GM12864 (cell line): ENCODE measurements at places on chromosomes 6 and 20.

- DNase-seq, result no peak
Observed at GRCh38 chr6:108179741-108180140, 13.9 kb downstream of the NR2E1 start.

DNA sequence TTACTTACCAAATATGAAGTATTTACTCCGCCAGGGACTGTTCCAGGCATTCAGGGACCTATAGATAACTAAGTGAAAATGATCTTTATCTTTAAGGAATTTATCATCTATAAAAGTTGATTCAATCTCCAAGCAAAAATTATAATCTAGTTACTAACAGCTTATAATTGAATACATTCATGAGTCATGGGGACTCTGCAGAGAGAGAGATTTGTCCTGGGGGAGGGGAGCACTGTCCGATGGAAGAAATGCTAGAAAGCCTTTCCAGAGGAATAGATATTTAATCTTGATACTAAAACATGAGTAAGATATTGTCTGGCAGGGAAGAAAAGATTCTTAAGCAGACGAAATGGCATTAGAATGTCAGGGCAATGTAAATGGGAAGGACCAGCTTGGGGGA is 139.3 kb downstream of the CD164 start:
- no peak for DNase-seq

GRCh38 chr20:47557791-47558190 is 56.1 kb downstream of the NCOA3 start:
- DNase-seq, result no peak

- DNase-seq, result no peak
Observed at GRCh38 chr6:155093430-155093829, 98.3 kb downstream of the TIAM2 start.
